ENCODE measurements at places on chromosomes 11 and 22.

GRCh38 chr11:56049487-56049886, 22.0 kb downstream of the OR5AS1 start:
- DNase-seq, result no peak

DNA sequence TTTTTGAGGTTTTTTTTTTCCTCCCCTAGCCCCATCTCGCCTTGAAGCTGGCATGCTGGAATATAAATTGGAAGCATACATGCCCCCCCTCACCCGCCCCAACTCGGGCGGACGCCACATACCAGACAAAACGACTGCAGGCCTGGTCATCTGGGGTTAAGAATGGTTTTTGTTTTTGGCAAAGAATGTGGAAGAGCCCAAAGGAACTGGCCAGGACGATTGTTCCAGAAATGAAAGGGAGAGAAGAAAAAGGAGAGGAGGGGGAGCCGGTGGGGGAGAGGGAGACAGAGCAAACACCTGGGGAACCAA, 25.0 kb downstream of the MN1 start:
- DNase-seq, result no peak

DNA sequence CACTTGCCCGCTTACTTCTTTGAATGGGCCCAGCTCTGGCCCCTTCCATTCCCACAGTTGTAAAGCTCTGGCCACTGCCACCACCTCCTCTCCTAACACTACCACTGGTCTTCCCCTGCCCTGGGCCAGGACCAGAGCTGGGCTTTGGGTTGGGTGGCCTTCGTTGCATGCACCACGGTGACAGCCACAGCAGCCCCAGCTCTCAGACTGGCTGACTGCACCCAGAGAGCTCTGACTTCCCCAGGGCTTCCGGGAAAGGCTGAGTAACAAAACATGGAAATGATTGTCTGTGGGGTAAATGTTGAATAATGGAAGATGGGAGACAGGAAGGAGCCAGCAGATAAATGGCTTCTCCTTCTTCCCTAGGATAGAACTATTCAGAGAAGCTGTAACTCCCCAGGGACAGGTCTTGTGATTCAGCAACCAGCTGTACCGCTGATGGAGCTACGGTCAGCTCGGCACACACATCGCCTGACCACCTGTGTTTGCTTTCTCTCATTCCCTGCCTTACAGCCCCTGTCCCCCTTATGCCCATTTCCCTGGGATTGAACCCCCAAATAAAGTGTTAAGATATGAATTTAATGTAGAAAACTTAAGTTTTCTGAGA, 27.6 kb downstream of the SCN4B start:
- no peak for DNase-seq

DNA sequence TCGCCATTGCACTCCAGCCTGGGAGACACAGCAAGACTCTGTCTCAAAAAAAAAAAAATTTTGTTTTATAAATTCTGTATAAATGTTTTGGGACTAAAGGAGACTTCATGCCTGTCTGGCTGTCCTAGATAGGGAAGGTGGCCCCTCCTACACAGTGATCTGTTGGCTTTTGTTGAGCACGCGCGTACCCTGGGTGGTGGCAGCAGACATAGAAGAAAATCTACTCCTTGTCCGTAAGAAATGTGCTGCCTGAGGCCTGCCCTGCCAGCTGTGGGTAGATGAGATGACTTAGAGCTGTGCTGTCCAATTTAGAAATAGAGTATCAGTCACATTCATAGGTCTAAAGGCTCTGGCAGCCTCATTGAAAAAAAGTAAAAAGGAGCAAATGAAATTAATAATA, 37.0 kb downstream of the AP2A2 start:
- no peak for DNase-seq

DNA sequence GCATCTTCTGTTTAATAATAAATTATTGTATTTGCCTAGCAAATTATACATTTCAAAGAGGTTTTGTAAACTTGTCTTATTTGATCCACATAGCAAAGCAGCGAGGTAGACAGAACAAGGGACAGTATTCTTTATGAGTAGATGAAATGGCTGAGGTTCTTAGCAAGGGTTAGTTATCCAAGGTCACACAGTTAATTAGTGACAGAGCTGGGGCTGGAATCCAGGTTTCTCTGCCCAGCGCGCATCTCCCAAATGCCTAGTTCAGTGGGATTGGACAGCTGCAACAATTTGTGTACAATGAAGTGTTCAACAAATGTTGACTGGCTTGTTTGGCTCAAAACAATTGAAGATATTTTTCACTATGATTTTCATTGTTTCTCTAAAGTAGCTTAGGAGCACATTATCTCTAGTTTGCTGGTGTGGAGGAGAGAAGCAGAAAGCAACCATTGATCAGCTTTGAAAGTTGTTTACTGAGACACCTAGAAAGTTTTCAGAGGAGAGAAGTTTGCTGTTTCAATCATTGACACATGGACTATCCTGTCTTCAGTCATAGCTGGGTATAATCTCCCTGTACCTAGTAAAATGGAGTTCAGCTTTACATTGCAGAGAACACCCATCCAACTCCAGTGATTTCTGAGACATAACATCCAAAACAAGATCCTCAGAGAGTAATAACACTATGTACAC, 270.6 kb downstream of the FAT3 start:
- DNase-seq, result no peak

DNA sequence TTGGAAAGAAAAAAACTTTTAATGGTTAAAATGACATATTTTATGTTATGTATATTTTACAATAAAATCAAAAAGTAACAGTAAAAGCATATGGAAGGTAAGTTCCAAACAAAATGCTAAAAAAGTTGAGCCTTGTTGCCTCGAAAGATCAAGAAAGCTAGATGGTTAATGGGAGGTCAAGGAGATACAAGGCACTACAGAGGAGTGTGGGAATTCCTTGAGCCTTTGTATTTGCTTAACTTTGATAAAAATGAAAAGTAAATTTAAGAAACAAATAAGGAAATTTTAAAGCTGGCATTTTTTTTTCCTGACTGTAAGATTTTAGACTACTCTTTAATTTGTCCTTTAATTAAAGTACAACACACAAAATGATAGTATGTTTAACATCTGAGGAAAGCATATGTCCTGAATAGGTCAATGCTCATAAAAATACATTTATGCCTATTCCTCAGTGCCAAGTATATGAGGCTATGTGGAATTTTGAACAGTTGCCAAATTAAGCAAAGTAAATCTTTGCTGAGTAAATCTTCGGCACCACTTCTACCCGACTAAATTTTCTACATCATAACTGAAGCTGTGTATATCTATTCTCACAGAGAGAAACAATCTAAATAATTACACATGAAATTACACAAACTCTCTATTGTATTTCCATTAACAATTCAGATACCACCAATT, 108.8 kb downstream of the TTC28 start:
- DNase-seq, result no peak

DNA sequence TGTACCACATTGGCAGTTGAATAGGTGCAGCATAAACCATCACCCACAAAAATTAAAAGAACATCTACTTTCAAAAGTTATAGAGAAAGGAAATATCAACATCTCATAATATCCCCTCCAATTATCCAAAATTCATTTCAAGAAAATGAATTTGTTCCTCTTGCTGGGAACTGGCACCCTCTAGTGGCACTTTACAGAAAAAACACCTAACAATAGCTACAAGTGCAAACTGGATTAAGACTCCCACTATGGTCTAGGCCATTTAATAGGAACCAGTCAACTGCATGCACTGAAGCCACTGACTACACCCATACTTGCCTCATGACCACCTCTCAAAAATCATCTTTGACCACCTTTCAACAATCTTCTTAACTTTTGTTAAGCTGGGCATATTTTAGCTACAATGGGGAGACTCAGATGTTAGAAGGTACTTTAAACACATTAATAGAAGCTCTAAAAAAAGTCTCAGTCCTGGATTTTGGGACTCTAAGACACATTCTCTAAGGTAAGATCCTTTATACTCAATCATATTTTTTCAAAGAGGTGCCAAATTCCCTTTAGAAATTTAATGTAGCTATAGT, 17.3 kb downstream of the TRAF6 start:
- DNase-seq, result peak; percentile 21

DNA sequence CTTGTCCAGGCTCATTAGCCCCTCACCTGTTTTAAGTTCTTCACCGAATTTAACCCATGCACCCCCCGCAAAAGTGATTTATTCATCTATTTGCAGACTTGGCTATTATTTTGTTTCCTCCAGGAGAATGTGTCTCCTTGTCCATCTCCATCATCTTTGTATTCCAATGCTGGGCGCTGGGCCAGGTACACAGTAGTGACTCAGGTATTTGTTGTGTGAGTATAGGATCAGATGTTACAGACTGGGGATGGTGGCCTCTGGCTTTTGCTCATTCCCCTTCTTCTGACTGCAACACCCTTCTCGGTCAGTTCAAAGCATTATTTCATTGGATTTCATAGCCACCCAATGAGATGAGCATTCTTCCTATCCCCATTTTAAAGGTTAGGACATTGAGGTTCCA, 408.2 kb downstream of the MN1 start:
- peak; percentile 36 for DNase-seq

DNA sequence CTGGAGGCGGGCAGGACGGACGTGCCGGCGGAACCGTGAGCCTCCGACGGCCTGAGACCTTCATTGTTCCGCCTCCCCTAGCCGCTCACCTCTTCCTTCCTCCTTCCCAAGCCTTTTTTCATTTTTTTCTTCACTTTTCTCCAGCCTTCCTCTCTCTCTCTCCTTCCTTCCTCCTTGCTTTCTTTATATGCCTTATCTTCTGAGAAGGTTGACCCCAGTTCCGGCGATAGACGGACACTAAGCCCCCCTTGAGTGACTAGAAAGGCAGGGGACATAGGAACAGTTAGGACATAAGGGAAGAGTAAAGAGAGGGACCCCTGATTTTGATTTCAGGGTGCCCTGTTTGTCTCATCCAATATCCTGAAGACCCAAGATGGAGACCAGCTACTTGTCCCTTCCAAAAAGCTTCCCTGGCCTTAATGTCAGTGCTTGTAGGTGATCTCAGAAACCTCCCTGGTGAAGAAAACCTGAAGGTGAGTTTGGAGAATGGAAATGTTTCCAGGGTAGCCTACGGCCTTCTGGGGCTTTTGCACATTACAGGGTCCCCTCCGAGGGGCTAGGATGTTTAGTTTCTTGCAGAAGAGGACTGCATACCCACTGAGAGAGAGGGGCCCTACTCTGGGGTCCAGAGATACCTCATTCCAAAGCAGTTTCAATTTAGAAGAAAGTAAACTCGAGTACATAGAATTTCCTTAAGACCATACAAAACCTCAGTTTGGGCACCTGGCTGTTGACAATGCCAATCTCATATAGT, 3.5 kb downstream of the ADM start:
- no peak for DNase-seq

- DNase-seq, result no peak
These were observed 259.0 kb downstream of the MN1 start for GRCh38 chr22:27542602-27543001.

- DNase-seq, result no peak
These were observed 1517.5 kb upstream of the TENM4 start for GRCh38 chr11:80958361-80958760.

- no peak for DNase-seq
These were observed 23.5 kb downstream of the RNF214 start for GRCh38 chr11:117255966-117256365.

Data from NCI-H2029 (cell line).